Fibroblast of skin of right quadriceps (primary cell): ENCODE measurements at places on chromosomes 1 and 21.

GRCh38 chr1:12194666-12195216, 27.9 kb downstream of the TNFRSF1B start:
- DNase-seq: no peak

- DNase-seq: no peak
These were observed 5.7 kb upstream of the SPRR3 start for GRCh38 chr1:152995842-152996241.

- peak; percentile 94 for DNase-seq
These were observed 96.0 kb upstream of the BMP8A start for GRCh38 chr1:39395357-39395831.

- DNase-seq: peak; percentile 13
These were observed 10.6 kb downstream of the LCA5L start for GRCh38 chr21:39434950-39435349.

DNA sequence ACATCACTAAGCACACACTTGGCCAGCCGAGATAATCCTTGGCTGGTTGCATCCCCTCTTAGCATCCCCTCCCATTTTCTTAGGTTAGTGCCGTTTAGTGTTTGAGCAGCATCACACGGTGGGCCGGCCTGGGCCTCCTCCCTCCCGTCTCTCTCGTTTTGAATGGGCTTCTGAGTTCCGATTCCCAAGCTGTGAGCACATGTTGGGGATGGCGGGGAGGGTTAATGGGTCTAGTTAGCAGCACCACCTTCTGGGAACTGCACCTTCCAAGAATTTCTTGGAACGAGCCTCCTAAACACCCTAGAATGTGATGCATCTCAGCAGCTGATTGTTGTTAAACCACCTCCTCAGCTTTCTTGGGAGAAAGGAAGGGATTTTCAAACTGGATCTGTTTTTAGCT, 73.3 kb downstream of the CNIH3 start:
- no peak for DNase-seq

DNA sequence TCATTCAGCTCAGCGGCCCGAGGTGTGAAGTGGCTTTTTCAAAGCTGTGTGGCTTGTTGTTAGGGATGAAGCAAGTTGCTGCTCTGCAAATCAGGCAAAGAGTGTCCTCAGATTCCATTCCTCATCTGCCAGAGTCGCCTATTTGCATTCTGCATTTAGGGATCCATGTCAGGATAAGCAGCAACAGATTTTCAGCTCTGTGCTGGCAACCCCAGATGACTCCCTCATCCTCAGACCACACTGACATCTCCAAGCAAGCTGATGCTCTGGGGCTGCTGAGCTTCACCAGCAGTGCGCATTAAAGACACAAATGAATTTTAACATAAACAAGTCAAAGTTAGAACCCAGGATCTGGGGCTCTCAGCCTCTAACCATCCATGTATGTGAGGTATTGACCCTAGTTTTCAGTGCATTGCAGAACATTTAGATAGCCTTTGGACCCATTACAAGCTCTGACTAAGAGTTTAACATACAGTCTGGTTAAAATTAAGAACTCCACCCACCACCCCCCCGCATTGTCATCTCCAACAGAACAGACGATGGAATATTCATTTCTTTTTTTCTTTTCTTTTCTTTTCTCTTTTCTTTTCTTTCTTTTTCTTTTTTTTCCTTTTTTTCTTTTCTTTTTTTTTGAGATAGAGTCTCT, 10.9 kb downstream of the CFAP107 start:
- no peak for DNase-seq

DNA sequence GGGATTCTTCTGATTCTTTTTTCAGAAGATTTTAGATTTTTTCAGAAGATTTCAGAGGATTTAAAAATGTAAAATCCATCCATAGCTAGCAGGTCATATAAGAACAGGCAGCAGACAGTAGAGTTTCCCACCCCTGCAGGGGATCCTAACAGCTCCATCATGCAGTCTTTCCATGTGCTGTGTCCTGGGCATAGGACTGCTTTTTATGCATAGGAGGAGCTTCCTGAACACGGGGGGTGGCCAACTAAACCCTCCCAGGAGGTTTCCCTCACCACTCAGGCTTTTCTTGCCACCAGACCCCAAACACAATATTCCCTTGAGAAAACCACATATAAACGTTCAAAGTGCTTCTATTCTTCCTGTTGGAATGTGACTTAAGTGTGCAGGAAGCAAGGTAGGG, 90.1 kb upstream of the TNR start:
- no peak for DNase-seq
